ENCODE measurements at places on chromosomes 6 and 20.
A peak's percentile ranks its signal among the peaks of the same experiment; 100 is the strongest.

GRCh38 chr20:20237093-20237959 is 130.6 kb upstream of the INSM1 start:
- DNase-seq, result peak; percentile 76

- no peak for DNase-seq
Observed at GRCh38 chr20:20454850-20455627, 87.1 kb downstream of the INSM1 start.

DNA sequence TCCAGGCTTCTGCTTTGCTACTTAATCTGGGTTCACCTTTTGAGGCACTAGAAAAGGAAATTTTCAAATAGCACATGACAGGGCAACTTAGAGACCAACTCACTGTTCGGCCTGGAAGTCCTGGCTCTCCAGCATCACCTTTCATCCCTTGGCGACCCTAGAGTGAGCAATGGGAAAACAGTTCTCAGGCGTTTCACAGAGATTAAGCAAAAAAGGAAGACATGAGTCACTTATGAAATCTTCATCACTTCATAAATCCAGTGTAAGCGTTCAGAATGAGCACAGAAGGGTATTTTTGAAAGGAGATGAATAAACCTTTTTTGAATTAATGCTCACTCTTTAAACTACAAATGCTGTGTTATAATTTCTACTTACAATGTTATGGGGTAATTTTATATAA is 104.0 kb downstream of the COL12A1 start:
- no peak for DNase-seq

DNA sequence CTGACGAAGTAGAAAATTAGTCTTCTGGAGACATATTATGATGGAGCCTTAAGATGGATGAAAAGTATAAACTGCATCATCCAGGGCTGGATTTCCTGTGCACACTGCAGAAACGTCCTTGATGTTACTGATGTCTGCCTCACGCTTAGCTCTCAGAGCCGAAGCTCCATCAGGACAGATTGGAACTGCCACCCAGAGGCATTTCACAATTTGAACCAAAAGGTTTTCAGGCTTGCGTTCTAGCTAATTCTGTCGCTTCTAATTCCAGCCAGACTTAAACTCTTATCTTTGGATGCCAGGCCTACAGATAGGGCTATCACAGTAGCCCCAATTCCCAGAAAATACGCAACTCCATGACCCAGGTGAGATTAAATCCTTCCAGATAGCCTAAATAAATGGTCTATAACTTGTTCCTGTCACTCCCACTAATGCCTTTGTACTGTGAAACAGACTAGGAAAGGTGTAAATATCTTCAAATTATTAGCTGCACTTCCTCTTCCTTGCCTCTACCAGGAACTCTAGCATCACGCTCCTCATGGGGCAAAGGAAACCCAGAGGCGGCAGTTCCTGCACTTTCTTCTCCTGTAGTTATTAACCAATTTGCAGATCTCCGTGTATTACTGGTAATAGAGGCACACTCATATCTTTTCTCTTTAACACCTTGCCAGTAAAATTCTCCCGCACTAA is 634.6 kb downstream of the PRKN start:
- no peak for DNase-seq

GRCh38 chr20:39083761-39084160 is 121.6 kb downstream of the DHX35 start:
- DNase-seq, result no peak

DNA sequence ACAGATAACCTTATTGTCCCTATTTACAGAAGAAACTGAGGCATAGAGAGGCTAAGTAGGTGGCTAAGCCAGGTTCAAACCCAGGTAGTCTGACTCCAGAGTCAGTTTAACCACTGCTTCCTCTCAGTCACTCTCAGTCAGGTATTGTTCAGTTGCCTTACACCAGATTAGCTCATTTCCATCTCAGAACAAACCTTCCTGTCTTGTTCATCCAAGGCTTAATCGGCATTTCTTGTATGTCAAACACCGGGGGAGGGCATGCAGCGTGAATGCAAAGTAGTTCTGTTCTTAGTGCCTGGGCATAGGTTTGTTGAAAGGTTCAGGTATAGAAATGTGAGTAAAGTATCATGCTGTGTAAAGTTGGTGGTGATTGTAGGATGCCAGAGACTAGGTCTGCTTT is 51.7 kb downstream of the CTNNBL1 start:
- DNase-seq, result no peak

DNA sequence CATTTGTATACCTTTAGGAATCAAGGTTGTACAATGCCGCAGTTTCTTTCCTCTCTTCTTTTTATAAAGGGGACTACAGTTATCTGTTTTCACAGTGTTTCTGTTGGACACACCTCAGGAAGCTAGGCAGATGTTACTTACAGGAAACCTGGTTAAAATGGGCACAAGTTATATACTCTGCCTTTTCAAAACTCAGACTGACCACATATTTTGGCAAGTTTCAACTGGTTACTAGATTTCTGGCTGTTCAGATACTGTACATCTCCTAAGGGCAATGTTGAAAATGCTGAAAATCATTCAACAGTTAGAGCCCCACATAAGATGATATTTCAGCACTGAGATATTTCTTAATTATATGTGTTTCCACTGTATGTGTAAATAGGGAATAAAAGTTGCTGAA is 92.5 kb upstream of the SLC35B3 start:
- no peak for DNase-seq

GRCh38 chr20:50331469-50332363 is 141.1 kb downstream of the CEBPB start:
- no peak for DNase-seq

DNA sequence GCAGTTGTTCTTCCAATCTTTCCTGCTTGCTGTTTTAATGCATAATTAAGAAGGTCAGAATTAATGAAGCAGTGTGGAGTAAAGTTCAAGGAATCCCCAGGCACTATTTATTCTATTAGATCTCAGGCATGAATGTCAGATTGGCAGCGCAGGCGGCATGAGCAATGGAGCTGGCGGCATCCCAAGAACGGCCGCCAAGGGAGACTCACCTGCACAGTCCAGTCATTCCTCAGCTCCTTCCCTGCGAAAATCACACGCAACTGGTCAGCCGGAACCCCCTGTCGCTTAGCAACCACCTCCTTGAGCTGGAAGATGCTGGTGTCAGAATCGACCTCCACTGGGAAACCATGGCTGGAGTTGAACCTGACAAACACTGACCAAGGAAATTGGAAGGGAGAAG is 284.5 kb downstream of the PRKN start:
- DNase-seq, result no peak

DNA sequence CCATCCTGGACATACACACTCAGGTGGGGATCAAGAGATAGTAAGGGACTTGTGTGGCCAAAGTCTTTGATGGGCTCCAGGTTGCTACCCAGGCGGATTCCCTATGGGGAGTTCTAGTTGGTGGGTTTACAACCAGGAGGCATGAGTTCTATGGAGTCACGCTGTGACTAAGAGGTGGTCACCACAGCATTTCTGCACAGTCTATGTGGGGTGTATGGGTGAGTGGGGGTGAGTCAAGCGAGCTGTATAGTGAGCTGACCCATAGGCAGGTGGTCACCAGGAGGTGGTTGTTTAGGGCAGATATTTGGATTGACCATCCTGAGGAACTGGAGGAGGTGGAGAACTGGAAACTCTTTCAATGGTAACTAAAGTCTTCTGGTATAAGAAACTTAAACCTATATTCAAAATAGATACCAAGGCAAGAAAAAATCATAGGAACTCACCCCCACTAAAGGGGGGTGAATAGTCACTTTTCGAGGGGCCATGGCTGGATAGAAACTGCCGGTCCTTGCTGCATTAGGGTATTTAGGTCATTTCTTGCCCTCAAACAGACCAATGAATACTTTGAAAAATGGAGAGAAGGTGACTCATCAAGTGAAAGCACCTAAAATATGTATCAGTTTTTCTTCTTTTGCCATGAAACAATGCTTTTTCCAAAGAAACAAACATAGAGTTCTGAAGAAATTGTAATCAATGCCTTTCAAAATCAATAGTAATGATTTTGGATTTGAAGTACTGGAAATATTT is 84.3 kb upstream of the NRN1 start:
- no peak for DNase-seq

- no peak for DNase-seq
Observed at GRCh38 chr6:2998998-2999617, 586 bp upstream of the NQO2 start.

DNA sequence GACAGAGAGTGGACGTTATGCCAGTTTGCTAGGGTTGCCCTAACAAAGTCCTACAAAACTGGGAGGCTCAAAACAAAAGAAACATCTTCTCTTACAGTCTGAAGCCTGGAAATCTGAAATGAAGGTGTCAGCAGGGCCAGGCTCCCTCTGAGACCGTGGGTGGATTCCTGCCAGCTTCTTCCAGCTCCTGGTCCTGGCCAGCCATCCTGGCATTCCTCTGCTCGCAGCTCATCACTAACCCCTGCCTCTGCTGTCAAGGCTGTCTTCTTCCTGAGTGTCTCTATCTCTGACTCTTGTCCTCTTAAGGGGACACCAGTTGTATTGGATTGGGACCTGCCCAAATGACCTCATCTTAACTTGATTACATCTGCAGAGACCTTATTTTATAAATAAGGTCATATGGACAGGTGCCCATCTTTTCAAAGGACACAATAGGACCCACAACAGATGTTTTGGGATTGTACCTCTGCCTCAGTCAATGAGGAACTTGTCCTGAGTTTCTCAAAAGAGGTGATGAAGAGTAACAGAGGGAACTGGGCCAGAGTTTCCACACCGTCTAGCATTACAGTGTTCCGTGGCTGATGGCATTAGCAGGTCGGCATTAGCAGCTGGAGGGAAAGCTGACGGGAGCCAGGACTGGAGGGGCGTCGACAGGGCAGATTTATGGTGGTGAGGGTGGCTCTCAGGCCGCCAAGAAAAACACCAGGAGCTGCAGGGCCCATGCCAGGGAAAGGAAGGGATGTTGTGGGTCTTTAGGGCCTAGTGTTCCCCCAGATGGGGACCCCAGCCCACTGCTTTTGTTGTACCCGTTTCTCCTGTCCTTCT is 157.3 kb downstream of the TBXT start:
- no peak for DNase-seq

DNA sequence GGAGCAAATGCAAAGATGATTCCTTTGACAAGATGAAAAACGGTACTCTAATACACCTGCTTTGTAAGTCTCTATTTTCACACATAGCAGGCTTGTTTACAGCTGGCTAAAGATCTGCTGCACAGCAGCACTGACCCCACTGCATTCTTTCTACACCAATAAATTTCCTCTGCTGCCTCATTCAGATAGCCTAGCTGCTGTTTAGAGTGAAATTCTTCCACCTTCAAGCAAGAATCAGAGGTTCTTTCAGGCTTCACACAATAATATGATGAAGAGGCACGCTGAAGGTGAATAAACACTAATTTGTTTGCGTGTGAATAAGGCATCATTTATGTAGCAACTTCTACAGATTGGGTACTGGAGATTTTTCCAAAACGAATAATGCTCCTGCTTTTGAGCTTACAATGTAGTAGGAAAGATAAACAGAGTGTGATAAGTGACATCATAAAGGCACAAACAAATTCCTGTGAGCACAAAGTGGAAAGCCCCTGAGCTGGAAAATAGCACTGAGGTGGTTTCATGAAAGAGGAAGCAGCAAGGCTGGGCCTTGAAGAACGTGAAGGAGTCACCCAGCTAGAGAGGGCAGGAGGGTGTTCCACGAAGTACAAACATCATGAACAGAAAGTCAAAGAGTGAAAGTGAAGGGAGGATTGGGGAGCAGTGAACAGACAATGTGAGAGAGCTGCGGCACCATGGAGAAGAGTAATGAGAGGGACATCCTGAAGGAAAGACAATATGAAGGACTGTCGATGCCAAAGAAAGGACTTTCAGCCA is 543.4 kb downstream of the CD83 start:
- DNase-seq, result no peak

DNA sequence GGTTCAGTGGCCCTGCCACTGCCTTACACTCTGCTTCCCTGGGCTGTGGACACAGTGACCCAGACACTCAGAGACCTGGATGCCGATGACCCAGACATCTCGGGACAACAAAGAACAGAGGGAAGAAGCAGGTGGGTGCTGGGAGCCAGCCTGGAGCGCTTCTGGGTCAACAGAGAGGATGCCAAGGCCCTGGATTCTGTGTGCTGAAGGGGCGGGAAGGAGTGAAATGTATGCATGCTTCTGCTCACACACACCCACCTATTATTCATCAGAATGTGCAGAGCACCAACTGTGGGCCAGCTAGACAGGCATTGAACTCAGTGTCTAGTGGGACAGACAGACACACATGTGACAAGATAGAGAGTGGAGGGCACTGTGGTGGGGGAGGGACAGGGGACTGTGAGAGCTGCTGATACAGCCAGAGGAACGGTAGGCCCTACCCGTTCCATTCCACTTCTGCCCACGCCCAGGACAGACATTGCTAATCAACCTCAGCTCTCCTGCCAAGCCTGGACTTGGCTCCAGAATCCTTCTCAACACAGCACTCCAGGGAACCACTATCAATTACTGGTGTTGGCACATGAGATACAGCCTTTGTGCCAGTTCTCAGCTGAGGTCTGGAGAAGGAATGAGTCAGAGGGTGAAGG is 20.2 kb downstream of the KCNK15 start:
- DNase-seq, result peak; percentile 26

DNA sequence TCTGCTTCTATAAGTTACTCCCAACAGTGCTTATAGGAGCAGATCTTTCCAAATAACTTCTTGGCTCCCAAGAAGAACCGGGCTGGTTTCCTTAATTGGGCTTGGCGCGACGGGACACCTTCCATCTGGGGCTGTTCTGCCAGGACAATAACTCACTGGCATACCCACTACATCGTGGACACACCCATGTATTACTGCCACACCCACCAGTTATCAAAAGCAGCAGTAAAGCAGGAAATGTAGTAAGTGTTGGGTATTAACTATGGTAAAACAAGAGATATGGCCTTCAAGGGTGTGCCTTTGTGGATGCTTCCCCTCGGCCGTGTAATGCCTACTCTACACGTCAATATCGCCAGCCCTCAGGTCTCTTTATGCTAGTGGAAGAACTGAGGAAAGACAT is 24.7 kb downstream of the CNKSR3 start:
- DNase-seq, result no peak

DNA sequence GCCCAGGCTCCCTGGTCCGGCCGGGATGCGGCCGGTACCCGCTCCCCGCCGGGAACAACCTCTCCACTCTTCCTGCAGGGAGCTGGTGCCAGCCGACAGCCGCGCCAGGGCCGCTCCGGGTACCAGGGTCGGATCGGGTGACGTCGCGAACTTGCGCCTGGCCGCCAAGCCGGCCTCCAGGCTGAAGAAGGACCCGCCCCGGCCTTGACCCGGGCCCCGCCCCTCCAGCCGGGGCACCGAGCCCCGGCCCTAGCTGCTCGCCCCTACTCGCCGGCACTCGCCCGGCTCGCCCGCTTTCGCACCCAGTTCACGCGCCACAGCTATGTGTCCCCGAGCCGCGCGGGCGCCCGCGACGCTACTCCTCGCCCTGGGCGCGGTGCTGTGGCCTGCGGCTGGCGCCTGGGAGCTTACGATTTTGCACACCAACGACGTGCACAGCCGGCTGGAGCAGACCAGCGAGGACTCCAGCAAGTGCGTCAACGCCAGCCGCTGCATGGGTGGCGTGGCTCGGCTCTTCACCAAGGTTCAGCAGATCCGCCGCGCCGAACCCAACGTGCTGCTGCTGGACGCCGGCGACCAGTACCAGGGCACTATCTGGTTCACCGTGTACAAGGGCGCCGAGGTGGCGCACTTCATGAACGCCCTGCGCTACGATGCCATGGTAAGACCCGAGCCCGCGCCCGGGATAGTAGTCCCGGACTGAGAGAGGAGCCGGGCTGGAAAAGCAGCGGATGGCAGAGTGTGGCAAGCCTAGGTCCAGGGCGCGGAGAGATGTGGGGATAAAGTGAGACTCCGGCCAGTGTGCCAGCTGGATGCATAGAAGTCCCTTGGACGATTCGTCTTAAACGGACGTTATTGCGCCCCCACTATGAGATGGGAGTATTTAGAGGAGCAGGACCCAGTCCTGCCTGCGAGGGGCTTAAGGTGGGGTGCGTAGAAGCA is at the start of gene NT5E:
Gene NT5E (plus strand): TSS at position 266 of the 942 bp plus-strand sequence. CDS start 57 bp downstream, at position 323.
- DNase-seq, result peak; percentile 78
